Skin of body (tissue), 3 donors: ENCODE measurements at places on chromosomes 13 and 19. TPM values are rescaled to one million over a fixed set of nuclear protein-coding genes. Genes with fewer than 3 reads are reported as not detected.

SLC8A2 gene
- 0.39 TPM for total RNA-seq

NCAN gene
- total RNA-seq, result 0.49 TPM

ZNF256 gene
- total RNA-seq, result 9.6 TPM

SIGLEC12 gene
- total RNA-seq, result not detected

SIGLEC11 gene
- total RNA-seq, result 0.79 TPM

INAFM1 gene
- 3.1 TPM for total RNA-seq

- DNase-seq, result no peak
Observed at GRCh38 chr13:94177041-94177440, 302.4 kb downstream of the DCT start.

DNA sequence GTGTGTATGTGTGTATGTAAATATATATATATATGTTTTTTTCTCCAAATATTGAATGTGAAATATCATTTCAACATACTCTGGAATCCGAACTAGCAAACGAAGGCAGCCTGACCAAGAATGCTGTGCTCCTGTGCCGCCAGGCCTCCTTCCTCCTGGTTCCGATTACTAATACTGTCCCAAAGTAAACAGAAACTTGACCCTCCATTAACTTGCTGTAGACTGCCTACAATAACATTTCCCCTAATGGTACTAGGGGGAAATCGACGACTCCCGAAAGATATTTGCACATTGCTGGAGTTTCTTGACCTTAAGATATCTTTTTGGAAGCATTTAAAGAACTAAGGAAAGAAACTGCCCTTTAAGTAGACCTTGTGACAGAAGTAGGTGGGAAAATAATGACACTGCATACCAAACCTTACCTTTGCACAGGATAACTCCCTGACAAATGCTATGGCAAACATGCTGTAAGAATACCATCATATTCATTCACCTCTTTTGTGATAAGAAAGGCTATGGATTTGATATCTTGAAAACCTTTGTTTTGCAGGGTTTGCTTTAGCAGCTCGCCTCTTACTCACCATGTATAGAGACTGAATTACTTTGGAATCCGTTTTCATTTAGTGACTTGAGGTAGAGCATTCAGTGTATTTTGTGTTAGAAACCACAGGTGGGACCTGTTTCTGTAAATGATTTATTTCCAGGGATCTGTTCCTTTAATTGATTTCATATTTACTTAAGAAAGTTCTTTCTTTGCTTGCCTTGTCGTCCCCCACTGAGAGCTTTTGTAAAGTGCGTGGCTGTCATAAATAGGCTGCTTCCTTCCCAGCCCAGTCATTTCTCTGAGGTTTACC, 80.1 kb downstream of the KLF5 start:
- DNase-seq, result no peak

DNA sequence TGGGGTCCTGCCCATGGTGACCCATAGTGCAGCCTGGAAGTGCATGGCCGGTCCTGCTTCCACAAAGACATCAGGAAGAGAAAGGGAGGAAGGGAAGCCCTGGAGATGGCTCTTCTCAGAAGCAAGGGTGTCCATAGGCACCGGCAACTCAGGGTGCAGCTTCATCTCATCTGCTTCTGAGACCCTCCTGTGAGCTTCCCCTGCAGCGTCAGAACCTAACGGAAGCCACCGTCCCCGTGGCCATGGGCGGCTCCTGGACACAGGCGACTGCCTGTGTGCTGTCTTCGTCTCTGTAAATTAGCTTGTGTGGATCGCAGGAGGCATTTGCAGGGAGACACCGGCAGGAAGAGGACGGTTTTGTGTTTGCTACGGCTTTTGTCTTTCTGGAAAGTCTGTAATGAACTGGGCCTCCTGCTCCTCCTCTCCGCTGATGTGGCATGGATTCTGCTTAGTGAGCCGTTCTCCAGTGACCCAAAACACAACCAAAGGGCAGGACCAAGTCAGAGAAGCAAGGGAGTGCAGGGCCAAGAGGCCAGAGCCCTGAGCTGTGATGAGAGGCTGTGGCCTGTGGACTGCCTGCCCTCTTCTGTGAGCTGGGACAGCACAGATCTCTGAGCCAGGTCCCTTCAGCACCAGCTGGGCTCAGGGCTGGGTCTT, 2.5 kb downstream of the ATP4B start:
- DNase-seq, result no peak

DNA sequence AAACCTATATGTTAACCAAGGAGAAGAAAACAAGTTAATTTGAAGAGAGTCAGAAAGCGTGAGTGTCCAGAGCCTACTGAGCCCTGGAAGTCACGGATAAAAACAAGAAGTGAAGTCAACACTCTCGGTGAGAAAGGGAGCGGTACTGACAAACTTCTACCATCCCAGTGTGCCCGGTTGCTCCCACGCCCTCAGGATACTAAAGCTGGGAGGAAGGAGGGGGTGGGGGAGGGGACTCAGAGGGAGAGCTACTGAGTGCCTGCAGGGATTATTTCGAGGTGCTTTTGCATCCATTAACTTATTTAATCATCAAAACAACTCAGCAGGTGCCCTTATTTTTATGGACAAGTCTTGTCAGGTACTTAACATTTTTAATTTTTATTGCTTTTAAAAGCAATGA, 166.2 kb downstream of the ZIC5 start:
- no peak for DNase-seq

GRCh38 chr13:45441633-45442032, 23.1 kb upstream of the COG3 start:
- DNase-seq, result no peak

GRCh38 chr19:12111176-12111575, 29.0 kb downstream of the ZNF20 start:
- no peak for DNase-seq

DNA sequence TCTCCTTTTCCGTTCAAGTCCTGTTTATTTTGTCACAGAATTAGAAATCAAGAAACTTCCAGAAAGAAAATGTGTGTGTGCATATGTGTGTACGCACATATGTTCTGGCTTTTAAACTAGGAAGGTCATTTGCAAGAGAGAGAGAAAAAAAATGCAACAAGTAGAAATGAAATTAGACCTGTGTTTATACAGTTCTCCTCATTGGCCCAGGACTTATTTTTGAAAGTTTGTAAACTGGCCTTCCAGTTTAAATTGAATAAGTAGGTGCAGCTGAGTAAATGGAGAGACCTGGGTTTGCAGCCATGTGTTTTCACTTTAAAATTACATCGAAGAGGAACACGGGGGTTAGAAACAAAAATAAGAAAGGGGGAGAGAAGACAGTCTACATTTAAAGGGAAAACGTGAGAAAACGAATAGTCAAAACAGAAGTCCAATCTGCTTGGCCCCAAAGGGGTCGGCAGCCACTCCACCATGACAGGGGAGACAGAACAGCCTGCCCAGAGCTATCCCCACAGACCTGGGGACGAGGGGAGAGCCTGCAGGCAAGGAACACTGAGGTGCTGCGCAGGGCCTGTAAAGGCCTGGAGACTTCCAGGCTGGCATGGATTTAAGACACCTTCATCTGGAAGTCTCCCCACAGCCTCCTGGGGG, 216.8 kb upstream of the MAB21L1 start:
- no peak for DNase-seq

DNA sequence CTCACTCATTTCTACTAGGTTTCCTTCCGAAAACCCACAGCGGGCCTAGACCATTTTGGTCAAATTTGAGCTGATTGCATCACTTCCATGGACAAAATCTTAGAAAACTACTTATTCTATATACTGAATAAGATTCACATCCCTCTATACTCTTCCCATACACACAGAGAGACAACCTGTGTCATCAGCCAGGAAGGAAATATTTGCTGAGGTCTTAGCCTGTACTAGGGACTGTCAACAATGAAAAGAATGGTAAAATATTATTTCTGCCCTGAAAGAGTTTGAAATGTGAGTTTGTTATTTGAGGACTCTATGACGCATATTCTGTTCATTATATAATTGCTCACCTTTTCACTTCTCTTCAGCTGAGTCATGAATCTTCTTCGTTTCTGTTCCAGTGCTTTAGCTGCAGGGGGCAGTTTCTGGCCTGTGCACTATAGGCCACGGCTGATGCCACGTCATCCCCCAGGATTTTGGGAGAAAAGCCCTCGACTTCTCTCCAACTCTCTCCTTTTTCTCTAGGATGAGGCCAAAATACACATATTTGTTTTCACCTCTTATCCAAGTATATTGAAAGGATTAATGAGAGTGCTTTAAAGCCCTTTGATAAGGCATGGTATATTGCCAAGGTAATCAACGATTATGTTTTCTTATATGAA, 47.7 kb downstream of the GSX1 start:
- DNase-seq, result no peak

DNA sequence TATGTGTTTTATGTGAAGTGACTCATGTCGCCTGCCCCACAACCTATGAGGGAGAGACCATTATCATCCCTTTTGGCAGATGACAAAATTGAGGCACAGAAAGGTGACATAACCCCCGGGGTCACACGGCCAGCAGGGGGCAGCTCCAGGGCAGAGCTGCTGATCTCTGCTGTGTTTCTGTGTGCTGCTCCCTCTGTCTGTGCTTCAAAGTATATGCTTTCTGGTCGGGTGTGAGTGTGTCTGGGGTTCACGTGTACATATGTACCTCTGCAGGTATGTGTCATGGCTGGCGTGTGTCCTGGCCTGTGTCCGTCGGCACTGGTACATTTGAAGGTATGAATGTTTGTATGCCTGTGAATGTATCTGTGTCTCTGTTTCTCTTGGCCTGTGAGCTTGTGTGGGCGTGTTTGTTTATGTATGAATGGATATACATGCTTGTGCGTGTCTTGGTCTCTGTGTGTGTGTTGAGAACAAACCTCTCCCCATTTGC, 7.1 kb downstream of the LIPE start:
- DNase-seq, result no peak

DNA sequence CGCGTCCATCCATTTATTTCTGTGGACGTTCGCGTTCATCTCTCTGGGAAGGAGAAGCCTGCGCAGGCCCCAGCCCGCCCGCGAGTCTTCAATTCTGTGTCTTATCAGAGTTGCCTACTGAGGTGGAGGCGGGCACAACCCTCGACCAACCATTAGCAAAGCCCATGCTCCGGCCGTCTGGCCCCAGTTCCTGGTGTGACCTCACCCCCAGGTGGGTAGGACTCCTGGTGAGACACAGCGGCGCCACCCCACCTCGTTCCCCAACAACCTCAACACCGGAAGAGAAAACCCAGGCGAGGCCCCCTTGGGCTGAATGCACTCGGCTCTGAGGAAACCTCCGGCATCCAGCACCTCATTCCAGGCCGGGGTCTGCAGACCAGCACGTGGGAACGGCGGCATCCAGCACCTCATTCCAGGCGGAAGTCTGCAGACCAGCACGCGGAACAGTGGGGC, 14.7 kb downstream of the ZNF787 start:
- no peak for DNase-seq

DNA sequence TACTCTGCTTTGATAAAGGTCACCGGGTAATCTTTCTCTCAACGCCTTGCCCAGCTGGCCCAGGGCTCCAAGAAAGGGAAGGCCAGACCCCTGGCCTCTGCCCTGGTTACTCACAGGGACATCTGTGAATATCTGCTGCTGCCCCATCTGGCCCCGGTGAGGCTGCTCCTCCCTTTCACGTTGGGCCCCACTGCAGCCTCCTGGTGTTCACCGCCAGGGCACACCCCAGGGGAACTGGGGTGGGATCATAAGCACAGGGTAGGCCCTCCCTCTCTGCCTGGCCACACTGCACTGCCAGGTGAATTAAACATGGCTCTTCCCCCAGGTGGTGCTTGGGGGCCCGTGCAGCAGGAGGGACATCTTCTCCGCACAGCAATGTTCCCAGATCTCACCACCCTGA, 12.7 kb downstream of the LAIR1 start:
- no peak for DNase-seq

DNA sequence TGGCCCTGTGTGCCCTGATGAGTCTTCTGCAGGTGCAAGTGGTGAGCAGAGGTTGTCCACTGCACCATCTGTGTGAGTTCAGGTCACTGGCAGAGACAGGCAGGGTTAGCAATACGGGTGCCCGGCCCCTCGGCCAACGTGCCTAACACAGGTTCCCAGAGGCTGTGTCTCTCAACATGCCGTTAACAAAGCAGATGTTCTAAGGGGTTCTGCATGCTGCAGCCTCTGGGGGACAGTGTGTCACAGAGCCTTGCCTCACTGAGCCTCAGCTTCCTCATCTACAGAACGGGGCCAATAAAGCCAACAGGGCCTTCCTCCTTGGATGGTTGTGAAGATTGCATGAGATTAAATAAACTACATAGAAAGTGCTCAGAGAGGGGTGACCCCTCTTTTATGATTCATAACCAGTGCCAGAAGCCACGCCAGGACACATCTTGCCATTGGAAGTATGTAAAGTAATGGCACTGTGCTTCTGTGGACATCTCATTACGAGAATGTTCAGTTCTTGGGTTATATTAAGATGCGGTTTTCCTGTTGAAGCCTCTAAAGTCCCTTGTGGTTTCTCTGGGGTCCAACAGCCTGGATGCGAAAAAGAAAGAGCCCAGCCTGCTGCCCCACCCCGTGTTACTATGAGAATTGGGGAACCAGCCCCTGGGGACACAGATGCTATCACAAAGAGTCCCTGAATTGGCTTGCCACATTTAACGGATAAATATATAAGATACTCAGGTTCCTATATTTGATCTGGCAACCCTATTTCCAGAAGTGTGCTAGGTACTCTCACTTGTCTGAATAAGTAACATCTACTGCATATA, 11.2 kb upstream of the ARHGEF18 start:
- no peak for DNase-seq

DNA sequence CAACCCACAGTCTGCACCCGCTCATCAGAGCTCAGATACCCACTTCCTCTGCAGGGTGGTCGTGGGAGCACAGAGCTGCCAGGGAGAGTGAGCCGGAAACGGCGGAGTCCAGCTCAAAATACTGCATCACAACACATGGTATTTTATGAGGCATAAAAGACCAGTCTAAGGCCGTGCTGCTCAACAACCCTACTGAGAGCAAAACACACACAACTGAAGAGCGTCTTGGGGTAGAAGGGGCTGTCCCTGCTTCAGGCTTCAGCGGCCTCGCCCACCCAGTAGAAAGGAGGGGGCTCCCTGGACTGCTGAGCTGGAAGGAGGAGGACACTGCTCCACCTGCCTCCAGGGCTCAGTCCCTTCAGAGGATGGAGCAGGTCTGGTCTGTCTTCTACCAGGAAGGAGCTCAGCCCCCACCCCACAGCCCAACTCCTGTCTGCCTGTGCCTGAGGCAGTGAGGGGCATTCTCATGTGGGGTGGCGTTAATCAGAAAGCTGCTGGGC, 36.9 kb downstream of the NAXD start:
- DNase-seq, result no peak

DNA sequence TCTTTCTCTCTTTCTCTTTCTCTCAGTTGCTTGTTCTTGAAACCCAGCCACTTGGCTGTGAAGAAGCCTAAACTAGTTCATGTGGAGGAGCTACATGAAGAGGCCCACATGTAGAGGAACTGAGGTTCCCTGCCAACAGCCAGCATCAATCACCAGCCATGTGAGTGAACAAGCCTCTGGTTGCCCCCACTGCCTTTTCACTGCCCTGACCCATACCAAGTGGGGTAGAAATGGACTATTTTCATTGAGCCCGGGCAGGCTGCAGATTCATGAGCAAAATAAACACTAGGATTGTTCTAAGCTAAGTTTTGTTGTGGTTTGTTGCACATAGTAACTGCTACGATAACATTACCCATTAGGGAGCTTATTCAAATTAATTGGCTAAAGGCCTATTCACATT, 78.7 kb upstream of the FAM216B start:
- DNase-seq, result no peak
